H54 (cell line): ENCODE measurements at places on chromosomes 11 and 22.

DNA sequence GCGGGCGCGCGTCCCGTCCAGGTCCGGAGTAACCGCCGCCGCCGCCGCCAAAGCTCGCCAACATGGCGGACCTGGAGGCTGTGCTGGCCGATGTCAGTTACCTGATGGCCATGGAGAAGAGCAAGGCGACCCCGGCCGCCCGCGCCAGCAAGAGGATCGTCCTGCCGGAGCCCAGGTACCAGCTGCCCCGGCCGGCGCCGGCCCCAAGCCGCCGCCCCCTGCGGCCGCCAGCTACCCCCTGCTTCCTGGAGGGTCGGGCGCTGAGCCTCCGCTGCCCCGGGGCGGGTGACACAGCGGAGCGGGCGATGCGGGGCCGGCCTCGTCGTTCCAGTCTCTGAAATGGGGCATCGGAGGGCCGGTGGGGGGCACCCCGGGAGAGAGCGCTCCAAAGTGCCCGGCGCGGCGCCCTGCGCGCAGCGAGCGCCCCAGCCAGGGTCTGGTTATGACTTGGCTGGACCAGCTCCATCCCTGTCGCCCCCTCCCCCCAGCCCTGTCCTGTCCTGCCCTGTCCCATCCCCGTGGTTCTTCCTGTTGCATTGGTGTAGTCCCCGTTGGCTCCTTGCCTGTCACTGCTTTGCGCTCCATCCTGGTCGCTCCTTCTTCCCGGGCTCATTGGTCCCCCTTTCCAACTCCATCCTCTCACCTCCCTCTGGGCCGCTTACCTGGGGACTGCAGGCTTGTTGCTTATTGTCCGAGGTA lies 653 bp downstream of the GRK3 start:
- no peak for DNase-seq

GRCh38 chr11:72864702-72865655 lies 50.8 kb downstream of the ATG16L2 start:
- no peak for DNase-seq

- no peak for DNase-seq
Measured at GRCh38 chr22:24076091-24076867, 65.2 kb downstream of the CABIN1 start.

DNA sequence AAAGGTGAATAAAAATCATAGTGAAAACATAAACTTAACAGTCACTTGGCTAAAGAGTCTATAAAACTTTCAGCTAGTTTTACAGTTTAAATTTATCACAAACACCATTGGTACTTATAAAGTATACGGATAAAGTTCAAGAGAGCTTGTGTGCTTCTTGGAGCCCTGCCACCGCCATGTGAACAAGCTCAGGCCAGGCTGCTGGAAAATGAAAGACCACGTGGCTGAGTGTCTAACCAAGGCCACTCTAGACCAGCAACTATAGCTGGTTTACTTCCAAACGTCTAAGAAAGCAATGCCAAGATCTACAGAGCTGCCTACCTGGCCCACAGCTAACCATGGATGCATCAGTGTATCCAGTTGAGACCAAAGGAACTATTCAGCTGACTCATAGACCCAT lies 66.3 kb upstream of the API5 start:
- DNase-seq: no peak

- DNase-seq: no peak
Measured at GRCh38 chr11:131894615-131895544, 524.5 kb downstream of the NTM start.

- DNase-seq: no peak
Measured at GRCh38 chr22:36285545-36285944, 32.6 kb downstream of the APOL1 start.

- DNase-seq: no peak
Measured at GRCh38 chr11:77316733-77317342, 15.4 kb upstream of the GDPD4 start.

DNA sequence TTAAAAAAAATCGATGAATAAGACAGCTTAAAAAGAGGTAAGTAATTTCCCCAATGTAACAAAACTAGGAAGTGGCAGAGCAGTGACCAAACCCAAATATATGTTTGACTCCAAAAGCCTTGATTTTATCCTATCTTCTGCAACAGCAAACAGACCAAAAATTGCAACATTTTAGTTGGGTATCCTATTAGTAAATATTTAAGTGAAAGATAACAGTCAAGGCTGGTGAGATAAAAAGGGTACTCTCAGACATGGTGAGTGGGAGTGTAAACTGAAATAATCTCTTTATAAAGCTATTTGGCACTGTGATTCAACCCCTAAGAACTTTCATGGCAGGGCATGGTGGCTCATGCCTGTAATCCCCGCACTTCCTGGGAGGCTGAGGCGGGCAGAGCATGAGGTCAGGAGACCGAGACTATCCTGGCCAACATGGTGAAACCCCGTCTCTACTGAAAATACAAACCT lies 1.9 kb upstream of the RDX start:
- DNase-seq: no peak

- DNase-seq: no peak
Measured at GRCh38 chr11:37612146-37612545, 1014.1 kb upstream of the RAG2 start.

DNA sequence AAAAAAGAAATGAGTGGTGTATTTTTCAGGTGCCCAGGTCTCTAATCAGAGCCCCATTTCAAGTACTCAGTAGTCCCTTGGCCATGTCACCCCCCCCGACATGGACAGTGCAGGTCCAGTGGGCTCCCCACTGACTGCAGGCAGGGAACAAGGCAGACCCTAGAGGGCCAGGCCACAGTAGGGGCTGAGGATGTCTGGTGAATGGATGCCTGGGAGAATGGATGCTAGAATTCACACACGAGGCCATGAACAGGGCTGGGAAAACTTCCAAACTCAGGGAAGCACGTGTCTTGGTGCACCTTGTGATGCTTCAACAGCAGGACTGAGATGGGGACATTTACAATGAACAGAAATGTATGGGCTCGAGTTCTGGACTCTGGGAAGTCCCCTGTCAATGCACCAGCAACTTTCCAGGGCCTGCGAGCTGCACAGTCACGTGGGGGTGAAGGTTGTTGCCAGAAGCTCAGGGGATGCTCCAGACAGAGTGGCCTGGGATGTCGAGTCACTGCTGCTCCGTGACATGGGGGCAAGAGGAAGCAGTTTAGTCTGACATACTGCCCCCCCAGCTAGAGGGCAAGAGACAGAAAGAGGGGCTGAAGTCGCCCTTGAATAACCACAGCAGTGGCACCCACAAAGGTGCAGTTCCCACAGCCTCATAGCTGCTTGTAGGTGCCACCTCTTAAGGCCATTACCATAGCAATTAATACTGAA lies 3.1 kb downstream of the APOBEC3G start:
- DNase-seq: no peak

- DNase-seq: no peak
Measured at GRCh38 chr11:96567176-96567575, 177.4 kb downstream of the JRKL start.

GRCh38 chr11:64264371-64264852 lies 13.1 kb downstream of the PLCB3 start:
- DNase-seq: no peak

DNA sequence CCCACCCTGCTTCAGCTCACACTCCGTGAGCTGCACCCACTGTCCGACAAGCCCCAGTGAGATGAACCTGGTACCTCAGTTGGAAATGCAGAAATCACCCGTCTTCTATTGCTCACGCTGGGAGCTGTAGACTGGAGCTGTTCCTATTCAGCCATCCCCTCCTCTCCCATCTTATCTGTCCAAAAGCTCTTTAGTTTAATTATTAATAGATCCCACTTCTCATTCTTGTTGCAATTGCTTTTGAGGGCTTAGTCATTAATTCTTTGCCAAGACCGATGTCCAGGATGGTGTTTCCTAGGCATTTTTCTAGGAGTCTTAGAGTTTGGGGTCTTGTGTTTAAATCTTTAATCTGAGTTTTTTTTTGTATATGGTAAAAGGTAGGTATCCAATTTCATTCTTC lies 116.8 kb downstream of the TRIM44 start:
- DNase-seq: no peak

- DNase-seq: no peak
Measured at GRCh38 chr11:23205156-23205871, 345.0 kb upstream of the CCDC179 start.

DNA sequence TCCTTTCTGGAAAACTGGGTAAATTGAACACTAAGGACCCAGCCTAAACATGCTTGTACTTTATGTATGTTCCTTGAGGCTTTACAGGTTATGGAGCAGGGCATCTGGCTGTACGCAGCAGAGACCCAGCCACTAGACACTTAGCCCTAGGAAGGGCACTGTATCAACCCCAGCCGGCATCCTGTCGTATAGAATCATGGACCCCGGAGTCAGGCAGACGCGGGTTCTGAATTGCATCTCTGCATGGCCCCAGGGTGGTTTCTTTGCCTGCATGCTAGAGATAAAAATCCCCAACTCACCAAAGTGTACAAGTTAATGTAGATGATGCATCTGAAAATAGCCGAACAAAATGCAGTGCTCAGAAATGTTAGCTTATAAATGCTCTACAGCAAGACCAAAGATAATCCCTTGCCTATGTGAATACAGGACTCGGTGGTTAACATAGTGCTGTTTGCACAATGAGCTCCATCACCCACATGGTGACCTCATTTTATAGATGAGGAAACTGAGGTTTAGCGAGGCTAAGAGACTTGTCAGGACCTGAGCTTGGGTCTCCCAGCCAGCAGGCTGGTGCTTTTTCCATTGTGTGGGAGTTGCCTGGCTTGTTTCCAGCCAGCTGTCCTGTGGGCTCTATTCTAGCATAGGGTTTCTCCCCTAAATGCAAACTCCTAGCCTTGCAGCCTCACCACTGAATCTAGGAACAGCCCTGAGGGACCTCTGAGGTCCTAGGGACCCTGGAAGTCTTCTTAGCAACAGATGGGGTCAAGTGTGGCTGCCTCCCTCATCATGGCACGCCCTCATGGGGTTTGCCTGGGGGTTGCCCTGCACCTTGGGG lies 7.3 kb downstream of the CD6 start:
- DNase-seq: no peak

DNA sequence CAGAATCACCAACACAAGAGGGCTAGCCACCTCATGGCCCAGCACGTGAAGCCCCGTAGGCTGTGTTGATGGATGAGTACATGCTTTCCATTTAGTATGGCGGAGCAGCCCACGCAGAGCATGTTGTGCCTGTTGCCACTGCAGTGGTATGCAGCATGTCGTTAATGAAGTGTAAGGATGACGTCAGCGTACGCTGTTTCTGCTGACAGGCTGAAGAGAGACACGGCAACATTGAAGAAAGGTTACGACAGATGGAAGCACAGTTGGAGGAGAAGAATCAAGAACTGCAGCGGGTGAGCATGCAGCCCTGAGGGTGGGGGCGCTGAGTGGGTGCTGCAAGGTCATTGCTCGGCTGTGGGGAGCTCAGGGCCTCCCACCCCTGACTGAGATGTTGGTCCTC lies 62.8 kb downstream of the PPFIA1 start:
- no peak for DNase-seq

- peak; percentile 84 for DNase-seq
Measured at GRCh38 chr11:75313513-75314272, 37.8 kb downstream of the ARRB1 start.

GRCh38 chr11:113179181-113179704 lies 135.1 kb upstream of the TTC12 start:
- DNase-seq: no peak

DNA sequence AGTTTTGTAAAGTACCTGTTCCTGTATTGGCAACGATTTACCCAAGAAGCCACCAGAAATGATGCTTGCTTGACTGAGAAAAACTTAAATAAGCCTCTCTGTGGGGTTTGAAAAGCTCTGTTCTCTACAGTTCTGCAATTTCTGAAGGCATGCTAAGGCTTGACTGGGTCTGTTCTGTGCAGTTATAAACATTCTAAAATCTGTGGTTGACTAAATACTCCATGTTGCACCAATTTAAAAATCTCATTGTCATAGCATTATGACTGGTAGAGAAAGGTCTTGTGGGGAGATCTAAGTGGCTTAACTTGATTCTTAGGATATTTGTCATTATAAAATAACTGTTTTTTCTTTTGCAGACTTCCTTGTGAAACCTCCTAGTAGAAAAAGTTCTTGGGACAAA lies 73.7 kb downstream of the MTMR3 start:
- DNase-seq: no peak

DNA sequence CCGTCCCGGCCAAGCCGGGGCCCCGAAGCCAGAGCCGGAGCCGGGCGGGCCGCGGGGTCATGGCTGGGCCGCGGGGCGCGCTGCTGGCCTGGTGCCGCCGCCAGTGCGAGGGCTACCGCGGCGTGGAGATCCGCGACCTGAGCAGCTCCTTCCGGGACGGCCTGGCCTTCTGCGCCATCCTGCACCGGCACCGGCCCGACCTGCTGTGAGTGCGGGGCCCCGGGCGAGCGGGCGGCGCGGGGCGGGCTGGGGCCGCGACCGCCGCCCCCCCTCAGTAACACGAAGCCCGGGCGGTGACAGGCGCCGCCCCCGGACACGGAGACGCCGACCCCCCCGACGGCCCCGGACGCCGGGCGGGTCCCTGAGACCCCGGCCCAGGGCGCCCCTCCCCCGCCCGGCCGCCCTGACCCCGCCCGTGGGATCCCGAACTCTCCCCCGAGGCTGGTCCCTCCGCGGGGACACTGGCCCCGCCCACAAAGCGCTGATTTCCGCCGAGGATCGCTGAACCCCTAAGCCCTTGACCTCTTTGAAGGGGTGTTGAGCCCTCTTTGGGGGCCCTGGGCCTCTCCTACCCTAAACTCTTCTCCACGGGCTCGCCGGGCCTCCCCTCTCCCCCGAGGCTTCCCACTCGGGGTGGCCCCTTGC lies 389 bp downstream of the MICALL1 start:
- DNase-seq: peak; percentile 34

GRCh38 chr22:42695294-42695693 lies 25.4 kb downstream of the A4GALT start:
- no peak for DNase-seq

DNA sequence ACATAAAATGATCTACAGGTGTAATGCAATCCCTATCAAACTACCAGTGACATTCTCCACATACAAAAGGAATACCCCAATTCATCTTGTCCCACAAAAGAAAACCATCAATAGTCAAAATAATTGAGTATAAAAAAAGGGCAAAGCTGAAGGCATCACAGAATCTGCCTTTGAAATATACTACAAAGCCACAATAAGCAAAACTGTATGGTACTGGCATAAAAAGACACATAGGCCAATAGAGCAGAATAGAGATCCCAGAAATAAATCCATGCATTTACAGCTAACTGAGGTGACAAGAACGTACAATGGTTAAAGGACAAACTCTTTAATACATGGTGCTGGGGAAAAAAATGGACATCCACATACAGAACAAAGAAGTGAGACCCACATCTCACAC lies 31.8 kb downstream of the ZNF195 start:
- no peak for DNase-seq

DNA sequence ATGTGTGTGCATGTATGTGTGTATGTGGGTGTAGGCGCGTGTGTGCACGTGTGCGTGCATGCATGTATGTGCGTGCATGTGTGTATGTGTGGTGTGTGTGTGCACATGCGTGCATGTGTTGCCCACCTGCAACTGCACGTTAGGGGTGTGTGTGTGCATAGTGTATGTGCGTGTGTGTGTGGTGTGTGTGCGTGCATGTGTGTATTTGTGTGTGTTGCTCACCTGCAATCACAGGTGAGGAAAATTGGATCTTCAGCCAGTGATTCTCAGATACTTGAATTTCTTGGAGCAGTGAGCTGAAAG lies 54.3 kb downstream of the ST14 start:
- DNase-seq: no peak

GRCh38 chr22:44212936-44213335 lies 32.2 kb downstream of the PARVG start:
- DNase-seq: no peak
